ENCODE measurements at places on chromosomes 3 and 15.

DNA sequence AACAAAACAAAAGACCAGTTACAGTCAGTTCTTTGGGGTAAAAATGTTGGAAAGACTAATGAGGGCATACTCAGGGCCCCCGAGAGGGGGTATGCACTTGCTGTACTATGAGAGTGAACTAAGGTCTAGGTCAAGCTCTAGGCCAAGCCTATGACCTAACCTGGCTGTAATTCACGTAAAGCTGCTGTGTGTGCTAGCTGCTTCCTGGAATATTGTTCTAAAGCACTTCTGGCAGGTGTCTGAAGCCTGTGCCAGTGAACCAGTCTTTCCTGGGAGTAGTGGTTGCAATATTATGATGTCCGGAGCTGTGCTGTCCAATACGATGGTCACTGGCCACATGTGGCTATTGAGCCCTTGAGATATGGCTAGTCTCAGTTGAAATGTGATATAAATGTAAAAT is 13.1 kb upstream of the CX3CR1 start:
- no peak for DNase-seq

- DNase-seq, result peak; percentile 31
Measured at GRCh38 chr3:72270072-72270681, 485.2 kb upstream of the PROK2 start.

DNA sequence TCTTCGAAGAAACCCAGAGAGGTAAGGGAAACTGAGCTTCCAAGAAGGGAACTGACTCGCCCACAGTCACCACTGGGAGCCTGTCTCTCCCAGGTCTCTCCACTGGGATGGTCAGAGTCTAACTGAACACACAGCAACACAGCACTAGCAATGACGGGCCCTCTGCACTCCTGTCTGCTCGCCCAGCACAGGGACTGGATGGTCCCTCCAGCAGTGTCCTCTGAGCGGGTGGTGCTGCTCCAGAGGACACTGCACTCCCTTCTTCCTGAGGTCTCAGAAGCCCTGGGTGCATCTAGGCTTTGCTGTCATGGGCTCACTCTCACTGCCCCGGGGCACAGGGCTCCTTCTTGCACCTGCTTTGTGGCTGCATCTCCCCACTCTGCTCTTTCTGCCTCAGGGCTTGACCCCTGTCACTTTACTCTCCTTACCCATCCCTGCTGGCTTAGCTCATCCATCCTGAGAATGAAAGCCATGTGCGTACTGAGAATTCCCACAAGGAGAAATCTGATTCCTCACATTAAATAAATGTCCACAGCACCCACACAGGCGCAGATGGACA is 356.6 kb downstream of the GABRG3 start:
- no peak for DNase-seq

DNA sequence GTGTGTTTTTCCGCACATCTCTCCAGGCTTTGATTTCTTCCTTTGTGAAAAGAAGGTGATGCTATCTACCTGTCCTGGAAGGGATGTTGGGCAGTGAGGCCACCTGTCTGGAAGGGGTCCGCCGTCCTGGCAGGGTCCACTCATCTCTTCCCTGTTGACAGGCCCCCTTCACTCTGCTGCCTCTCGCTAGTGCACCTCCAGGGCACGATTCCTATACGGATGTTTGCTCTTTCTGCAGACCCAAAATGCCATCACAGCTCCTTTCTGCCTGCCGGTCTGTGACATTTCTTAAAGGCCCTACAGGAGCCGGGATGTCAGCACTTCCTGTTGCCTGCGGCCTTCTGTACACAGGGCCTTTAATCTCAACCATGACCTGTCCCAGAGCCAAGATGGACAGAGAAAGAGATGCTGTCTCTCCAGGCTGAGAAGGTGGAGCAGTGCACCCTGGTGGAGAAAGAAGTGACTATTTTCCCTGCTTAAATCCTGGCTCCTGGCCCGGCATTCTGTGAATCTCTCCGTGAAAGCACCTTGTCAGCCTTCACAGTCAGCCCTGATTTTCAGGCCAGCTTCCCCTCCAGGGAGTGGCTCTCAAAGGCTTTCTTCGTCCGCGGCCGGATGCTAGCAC is 7.4 kb downstream of the FAM3D start:
- peak; percentile 72 for DNase-seq

DNA sequence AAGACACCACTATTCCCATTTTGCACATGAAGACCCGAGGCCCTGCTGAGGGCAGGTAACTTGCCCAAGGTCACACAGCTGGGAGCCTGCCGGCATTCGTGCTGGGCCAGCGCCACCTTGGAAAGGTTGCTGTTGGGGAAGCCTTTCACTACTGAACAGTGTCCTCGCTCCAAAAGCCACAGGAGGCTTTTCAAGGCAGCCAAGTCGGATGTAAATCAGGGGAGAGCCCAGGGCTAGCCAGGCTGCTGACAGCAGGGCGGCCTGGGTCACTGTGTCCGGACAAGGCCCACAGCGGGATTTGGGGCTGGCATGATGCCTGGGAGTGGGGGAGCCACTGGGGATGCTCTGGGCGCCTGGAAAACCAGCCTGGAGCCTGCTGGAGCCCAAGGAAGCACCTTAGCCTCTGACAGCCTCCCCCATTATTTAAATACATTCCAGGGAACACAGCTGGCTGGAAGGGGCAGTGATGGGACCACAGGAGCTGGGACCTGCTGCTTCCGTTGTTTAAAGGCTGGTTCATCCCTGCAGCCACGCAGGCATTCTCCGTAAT is 10.5 kb downstream of the SLC6A6 start:
- no peak for DNase-seq

GRCh38 chr3:14414846-14415464 is 12.5 kb downstream of the SLC6A6 start:
- DNase-seq, result no peak

DNA sequence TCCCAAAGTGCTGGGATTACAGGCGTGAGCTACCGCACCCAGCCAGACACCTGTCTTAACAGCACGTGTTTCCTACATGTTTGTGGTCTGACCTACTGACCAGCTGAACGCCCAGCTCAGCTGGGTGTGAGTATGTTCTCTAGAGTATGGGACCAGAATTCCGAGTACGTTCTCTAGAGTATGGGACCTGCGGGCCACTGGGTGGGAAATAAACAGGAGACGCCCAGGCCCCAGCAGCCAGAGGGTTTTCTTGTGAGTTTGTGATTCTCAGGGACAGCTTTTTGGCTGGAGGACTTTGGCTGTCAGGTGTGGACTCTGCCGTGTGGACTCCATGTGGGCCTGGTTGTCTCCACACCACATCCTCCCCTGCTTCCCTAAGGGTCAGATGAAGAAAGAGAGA is 87.3 kb downstream of the CHRD start:
- DNase-seq, result no peak

GRCh38 chr15:85592148-85592547 is 202.6 kb downstream of the KLHL25 start:
- peak; percentile 86 for DNase-seq

DNA sequence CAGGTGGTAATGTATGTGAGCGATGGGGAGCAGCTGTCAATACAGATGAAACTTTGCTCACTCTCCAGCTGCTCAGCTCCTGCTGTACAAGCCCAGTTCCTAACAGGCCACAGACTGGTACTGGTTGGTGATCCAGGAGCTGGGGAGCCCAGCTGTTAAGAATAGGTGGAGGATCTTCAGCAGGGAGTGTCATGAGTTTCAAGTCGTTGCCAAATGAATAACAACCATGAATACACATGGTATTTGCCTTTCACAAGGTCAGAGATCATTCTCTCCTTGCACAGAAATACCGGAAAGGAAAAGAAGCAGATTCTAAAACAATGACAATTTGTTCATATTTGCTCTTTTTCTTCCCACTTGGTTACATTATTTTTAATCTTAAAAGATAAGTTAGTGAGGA is 5.1 kb downstream of the PLSCR1 start:
- no peak for DNase-seq

- DNase-seq, result peak; percentile 66
Measured at GRCh38 chr3:154421083-154421482, 8.9 kb downstream of the GPR149 start.

DNA sequence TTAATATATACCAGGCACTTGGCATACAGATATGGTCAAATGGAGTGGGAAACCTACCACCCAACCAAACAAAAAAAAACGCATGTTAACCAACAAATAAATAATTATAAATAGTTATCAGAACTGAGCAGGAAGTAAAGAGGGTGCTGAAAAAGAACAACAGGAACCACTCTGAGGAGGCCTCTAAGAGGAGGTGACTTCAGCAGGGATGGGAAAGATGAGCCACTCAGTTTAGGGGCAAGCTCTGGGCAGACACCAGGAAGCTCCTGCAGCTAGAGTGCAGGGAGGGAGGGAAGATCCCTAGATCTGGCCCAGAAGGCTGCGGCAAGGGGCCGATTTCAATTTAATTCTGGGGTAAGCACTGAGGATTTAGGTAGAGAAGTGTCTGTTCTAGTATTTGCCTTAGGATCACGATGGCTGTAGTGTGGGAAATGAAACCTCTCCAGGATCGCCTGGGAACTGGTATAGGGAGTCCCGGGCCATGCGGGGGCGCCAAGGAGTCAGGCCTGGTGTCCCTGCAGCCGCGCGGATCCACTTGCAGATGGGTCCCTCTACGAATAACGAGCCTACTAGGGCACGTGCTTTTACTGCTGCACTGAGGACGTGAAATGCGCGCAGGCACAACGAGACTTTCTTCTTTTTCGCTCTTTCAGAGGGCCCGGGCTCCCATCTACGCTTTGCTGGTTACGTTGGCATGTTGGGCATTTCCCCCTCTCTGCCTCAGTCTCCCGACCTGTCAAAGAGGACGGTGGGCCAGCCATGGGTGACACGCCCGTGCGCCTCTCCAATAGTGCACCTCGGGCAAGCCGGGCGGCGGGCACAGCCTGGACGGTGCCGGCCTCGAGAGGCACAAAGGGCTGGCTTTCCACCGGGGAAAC is 1.5 kb upstream of the LIMD1 start:
- peak; percentile 92 for DNase-seq

- no peak for DNase-seq
Measured at GRCh38 chr3:13274125-13274524, 146.0 kb downstream of the NUP210 start.

GRCh38 chr3:170471149-170471548 is 52.5 kb downstream of the CLDN11 start:
- no peak for DNase-seq

- no peak for DNase-seq
Measured at GRCh38 chr15:91967935-91968606, 114.6 kb downstream of the SLCO3A1 start.

DNA sequence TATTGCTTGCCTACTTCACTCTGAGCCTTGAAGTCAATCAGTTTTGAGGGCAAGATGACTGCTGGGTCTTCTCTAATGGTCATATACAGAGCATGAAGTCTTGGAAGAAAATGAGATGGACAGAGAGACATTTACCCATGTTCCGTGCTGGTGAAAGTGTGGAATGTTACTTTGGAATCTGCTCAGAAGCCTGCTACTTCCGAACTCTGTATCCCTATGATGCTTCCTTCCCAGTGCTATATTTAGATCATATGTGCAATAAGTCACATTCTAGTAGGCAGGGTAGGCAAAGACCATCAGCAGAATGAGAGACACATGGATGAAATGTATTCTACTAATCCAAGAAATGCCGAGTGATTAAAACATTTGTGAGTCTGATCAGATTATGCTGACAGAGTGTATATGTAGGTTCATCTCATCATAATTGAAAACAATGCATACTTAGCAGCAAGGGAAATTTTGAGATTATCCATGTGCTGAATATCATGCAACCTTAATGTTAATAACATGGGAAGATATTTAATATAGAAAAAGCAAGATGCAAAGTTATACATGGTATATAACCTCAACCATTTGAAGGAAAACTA is 60.5 kb downstream of the RAB7A start:
- peak; percentile 46 for DNase-seq

DNA sequence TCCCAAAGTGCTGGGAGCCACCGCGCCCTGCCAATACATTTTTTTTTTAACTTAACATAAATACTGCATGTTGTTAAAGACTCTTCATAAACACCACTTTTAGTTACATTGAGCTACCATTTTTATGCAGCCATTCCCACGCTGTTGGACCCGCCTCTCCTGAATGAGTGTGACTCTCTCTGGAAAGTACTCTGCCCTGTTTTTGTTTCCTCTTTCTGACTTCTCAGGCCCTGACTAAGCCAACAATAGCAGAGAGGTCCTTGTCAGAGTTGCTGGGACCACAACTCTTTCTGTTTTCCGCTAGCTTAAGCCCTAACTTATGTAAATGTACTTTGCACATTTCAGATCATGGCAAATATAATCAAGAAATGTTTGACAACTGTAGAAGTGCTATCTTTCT is 35.2 kb downstream of the PARP15 start:
- no peak for DNase-seq

Measured in cardiac muscle cell (in vitro differentiated cells and primary cell).